ENCODE measurements at places on chromosomes 11 and 22.
A peak's percentile ranks its signal among the peaks of the same experiment; 100 is the strongest.

DNA sequence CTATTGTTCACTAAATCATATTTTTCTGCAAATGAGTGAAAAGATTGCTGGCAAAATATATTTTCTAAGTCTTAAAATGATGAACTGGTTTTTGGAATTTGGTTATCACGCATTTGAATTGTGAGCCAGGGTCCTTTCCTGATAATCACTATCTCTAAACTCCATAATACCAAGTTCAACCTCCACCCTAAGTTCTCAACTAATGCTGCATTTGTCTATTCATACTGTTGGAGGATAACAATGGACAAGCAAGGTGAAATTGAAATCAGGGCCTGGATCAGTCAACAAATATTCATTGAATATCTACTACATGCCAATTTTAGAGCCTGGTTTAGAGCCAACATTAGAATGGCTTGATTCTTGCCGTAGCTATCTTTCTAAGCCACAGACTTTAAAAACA lies 4.7 kb upstream of the PCF11 start:
- DNase-seq, result no peak

DNA sequence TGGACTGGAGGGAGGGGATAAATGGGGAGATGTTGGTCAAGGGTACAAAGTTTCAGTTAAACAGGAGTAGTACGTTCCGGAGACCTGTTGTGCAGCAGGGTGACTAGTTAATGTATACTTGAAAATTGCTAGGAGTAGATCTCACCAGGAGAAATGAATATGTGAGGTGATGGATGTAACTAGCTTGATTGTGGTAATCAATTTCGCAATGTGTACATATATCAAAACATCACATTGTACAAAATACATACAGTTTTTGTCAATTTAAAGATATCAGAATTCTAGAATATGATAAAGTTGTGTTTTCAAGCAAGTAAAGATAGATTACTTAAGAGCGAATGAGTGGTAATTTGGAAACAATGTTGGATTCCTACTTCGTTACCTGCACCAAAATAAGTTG lies 13.3 kb downstream of the EIF3F start:
- DNase-seq, result no peak

- DNase-seq, result peak; percentile 11
These were observed 115.9 kb upstream of the GRK3 start for GRCh38 chr22:25448435-25449051.

DNA sequence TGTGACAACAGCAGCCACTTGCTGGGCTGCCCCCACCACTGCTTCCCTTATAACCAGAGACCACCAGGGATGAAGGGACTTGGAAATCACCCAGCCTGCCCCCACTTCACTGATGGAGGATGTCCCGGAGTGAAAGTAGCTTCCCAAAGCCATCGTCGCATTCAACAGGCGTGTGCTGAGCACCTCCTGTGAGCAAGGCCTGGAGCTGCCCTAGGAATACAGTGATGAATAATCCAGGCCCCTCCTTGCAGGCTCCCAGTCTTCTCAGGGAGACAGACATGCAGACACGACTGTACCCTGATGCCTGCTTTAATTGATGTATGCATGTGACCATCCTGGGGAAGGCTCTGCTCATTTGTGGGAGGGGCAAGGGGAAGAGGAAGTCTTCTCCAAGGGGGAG lies 22.6 kb downstream of the PTPN5 start:
- DNase-seq, result no peak

- peak; percentile 30 for DNase-seq
These were observed 117.2 kb upstream of the IGLL5 start for GRCh38 chr22:22770280-22770871.

GRCh38 chr11:67345920-67346819 lies 7.2 kb downstream of the POLD4 start:
- DNase-seq, result peak; percentile 73

GRCh38 chr11:77403211-77403610 lies 70.7 kb downstream of the PAK1 start:
- no peak for DNase-seq

DNA sequence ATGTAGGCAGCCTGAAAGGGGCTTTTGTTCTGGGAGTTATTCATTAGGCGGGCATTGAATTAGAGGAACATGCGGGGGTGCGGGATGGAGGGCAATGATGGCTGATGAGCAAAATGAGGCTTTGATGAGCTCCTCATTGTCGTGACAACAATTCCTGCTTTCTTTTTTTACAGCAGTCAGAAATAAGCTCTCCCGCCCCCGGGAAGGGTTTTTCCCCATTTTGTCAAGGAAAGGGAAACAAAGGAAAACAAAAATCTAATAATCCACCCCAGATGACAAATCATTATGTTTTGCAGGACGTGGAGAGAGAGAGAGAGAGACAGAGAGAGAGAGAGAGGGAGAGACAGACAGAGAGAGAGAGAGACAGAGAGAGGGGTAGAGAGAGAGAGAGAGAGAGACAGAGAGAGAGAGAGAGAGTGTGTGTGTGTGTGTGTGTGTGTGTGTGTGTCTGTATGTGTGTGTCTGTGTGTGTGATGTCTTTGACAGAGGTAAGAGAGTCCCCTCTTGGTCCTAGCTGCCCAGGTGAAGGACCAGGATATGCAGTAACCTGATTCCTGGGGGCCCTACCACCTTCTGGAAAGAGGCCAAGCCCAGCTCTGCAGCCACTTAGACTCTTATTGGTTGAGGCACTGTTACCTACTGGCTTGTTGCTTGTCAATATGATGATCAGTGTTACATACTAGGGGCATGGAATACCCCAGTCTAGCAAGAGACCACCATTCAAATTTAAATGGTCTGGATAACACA lies 46.7 kb upstream of the PARVA start:
- DNase-seq, result no peak

DNA sequence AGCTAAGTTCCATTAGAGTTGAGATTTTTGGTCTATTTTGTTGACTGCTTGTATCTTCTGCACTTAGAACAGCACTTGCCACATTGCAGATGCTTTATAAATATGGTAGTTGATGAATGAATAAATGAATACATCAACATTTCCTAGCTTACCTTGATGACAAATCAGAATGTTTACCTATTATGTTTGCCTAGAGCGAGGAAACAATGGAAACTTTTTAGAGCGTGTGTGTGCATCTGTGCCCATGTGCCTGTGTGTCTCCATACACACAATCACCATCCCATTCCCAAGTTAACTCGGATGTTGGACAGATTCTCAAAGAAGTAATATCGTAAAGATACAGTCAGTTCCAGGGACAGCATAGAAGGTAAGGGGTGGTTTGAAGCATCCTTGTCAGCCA lies 139.1 kb downstream of the DBX1 start:
- no peak for DNase-seq

- peak; percentile 88 for DNase-seq
These were observed 125.4 kb downstream of the CASP12 start for GRCh38 chr11:104772806-104773241.

- no peak for DNase-seq
These were observed 1493.7 kb downstream of the TBC1D22A start for GRCh38 chr22:48256041-48256739.

GRCh38 chr11:47991894-47992293 lies 11.5 kb downstream of the PTPRJ start:
- no peak for DNase-seq

- DNase-seq, result no peak
These were observed 5.5 kb upstream of the P2RY6 start for GRCh38 chr11:73266646-73267020.

DNA sequence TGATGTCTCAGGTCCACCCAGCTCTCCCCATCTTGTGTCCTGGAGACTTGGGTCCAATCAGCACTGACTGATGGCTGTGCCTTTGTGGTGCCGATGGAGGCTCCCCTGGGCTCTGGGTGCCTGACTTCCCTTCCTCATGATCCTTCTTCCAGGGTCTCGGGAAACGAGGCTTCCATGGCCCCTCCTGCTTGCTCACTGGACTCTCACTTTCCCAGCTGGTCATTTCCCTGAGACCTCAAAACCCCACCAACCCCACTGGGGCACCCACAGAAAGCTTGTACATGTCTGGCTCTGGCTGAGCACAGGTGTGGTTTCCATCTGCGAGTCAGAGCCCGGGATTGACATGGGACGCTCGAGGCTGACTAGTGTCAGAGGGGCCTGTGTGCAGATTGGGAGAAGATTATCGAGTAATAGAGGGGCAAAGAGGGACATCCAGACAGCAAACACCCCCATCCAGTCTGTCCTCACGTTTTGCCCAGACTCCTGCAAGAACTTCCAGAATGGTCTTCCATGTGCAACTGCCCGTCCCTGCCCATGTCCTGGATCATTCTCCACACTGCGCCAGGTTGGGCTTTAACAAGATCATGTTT lies 15.1 kb downstream of the APOL1 start:
- DNase-seq, result no peak

- DNase-seq, result no peak
These were observed 424.3 kb upstream of the FAT3 start for GRCh38 chr11:91800208-91800914.

DNA sequence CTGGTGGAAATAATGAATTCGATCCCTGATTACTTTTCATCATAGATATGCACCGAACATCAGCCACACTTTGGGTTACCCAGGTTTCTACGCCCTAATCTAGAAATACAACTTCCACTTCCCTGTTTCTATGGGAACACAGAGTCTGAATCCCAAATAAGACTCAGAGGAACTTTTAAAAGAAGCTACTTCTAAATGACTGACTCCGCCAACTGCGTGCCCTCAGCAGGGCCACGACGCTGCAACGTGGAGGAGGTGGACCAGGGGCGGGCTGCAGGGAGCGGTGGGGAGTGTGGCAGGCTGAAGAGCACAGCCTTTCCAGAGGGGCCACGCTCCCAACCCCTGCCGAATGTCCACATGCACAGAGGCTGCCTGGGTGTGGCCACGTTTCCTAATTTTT lies 304.0 kb downstream of the SHANK2 start:
- no peak for DNase-seq

Data from fibroblast of gingiva (primary cell).